Jurkat, Clone E6-1 (cell line): ENCODE measurements at places on chromosomes 16 and 17.

GRCh38 chr16:86095906-86096485, 197.0 kb downstream of the IRF8 start:
- no peak for DNase-seq

GRCh38 chr17:80388175-80388574, 26.8 kb upstream of the ENDOV start:
- no peak for DNase-seq

- DNase-seq: no peak
Observed at GRCh38 chr16:49969091-49970030, 55.7 kb upstream of the CNEP1R1 start.

- DNase-seq: no peak
Observed at GRCh38 chr17:10063730-10064241, 134.6 kb downstream of the GAS7 start.

DNA sequence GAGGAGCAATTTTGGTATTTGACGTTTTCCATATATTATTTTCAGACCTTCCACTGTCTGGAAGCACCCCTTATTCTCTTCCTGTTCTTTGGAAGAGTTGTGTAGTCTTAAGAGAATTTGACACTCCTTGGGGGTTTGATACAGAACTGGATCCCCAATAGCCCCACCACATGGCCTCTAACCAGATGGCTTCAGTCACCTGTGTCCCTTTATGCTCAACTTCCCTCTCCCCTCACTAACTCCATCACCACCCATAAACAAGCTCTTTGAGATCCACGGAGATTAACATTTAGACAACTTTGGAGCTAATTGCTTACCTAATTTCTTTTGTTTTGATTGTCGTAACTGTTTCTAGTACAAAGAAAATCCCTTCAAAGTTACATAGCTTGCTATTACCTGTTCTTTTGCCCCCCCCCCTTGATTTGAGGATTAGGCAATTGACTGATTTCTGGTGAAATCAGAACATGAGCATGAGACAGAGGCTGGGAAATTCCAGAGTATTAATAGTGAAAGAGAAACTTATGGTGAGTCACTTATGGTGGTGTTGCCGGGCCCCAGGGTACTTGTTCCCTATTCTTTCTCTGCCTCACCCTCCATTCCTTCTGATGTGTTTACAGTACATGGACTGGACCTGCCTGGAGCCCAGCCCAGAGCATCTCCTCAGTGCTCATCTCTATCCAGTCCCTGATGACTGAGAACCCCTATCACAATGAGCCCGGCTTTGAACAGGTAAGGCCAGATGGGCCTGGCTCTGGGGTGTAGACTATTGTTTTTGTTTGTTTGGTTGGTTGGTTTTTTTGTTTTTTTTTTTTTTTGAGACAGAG, 7.5 kb downstream of the UBE2Z start:
- no peak for DNase-seq

GRCh38 chr17:8420041-8420934, 15.4 kb upstream of the NDEL1 start:
- no peak for DNase-seq

DNA sequence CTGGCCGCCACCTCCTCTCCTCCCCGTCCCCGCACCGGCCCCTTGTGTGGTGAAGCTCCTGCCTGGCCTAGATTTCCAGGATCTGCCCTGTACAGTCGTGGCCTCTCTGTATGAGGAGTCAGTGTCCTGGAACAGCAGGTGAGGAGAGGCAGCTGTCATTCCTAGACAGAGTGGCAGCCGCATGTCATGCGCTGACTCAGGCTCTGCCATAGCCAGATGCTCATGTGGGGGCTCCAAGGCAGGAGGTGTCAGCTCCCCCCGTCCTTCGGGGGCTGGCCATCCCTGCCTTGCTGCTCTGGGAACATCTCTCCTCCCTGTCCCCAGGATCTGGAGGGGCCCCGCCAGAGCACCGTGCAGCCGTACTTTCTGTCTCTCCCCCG, 60.4 kb downstream of the BAIAP2 start:
- no peak for DNase-seq

DNA sequence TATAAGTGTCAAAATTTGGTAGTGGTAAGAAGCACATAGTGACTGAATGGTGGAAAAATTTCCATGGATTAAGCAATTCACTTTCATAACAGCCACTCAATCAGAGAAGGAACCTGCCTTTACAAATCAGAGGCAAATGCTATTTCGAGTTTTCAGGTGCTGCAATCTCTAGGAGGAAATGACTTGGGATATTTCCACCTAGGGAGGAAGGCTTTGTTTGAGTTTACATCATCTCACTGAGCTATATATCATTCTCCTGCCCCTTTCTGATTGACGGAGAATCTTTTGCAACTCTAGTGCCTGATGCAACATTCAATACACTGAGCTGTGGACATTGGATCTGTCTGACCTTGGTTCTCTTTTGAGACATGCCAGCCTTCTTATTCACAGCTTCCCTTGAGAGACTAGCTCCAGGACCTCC, 26.3 kb downstream of the MARCHF10 start:
- DNase-seq: no peak

- DNase-seq: no peak
Observed at GRCh38 chr16:52364500-52364899, 182.4 kb downstream of the TOX3 start.

DNA sequence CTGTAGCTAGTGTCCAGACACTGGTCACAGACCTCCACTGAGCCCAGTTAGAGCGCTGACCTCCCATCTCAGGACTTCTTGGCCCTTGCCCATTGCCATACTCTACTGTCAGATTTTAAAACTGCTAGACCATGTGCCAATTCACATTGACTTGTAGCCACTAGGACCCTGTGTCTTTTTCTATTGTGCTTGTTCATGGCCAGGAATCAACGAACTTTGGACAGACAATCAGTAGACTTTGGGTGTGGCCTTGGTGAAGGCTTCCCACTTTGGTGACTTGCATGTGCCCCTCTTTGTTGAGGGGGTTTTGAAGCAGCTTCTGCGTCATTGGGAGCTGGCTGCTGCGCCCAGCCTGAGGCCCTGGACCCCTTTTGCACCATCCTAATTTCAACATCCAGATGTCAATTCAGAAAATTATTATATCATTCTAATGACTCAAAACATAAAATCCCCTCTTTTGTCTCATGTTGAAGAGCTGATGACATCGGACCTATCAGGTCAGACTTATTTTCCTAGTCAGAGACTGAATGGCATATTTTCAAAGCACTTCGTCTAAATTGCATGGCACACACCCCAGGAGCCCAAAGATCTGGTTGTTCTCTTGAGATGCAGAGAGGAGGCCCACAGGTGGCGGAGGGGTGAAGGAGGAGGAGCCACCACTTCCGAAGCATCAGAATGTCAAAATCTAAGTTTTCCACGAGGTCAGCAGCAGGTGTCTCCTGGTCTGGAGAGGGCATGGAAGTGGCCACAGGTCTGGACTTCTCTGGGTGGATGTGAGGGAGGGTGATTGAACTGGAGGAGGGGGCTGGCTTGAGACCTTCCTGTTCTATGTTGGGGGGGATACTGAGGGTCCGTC, 93.4 kb upstream of the CBX4 start:
- DNase-seq: no peak

DNA sequence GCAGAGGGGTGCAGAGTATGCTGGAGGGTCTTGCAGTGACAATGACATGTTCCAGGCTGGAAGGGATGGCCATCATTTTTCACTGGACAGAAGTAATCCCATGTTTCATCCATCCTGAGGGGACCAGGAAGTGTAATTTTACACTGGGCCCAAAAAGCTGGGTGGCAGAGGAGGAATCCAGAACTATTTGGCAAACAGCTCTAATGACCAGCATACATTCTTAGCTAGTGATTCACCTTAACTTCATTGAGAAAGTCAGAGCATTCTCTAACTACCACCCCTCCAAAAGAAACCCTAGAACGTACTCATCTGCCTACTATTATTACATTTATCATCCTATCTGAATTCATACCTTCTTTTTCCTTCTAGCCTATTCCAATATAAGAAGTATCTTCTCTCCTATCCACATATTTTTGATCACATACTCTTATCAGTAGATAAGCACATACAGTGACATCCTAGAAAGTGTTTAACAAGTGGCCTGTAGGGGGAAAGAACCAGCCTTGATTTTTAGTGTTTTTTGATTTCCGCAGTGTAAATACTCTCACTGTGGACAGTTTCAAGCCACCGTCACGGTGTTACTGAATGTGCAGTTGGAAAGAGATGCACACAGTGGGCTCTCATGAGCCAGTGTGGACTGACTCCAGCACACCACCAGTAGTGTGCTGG, 118.1 kb downstream of the FTO start:
- no peak for DNase-seq

- no peak for DNase-seq
Observed at GRCh38 chr16:23453338-23454052, 506 bp upstream of the COG7 start.

GRCh38 chr16:71929048-71929447, 33.7 kb downstream of the IST1 start:
- DNase-seq: no peak

DNA sequence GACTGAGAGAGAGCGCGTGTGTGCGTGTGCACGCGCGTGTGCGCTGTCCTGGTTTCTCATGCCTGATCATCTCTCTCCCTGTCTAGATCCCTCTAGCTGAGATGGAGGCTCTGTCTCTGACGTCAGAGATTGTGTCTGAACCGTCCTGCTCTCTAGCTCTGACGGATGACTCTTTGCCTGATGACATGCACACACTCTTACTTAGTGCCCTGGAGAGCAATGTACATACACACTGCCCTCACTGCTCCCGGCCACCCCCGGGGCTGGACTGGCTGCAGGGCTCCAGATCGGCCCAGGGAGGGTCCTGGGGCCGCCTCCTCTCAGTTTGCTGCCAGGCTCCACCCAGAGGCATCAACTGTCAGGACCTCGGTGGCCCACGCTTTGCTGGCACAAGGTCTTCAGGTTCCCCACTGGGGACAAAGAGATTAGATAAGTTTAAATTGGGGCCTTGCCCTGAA, 13.1 kb upstream of the ABCC3 start:
- DNase-seq: no peak

- no peak for DNase-seq
Observed at GRCh38 chr17:6097005-6097279, 26.8 kb downstream of the WSCD1 start.

- DNase-seq: no peak
Observed at GRCh38 chr17:14269473-14269872, 31.4 kb upstream of the HS3ST3B1 start.
